Fibroblast of skin of right quadriceps (primary cell): ENCODE measurements at places on chromosomes 13 and 19.

- DNase-seq = no peak
Observed at GRCh38 chr13:50831512-50831911, 12.0 kb downstream of the DLEU7 start.

DNA sequence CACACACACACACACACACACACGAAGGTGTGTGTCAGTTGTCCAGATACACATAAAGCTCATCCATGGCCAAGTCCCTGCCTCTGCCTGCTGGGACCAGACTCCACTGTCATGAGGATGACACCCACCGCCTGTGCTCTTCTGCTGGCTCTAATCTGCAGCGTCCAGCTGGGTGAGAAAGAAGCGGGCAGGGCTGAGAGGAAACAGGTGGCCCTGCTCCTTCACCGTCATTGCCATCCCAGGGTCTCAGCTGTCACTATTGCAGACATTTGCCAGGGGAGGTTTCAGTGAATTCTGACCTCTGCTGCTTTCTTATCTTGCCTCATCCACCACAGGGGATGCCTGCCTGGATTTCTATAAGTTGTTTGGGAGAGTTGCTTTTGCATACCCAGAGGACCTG, 31.4 kb downstream of the SCGB2B2 start:
- no peak for DNase-seq

DNA sequence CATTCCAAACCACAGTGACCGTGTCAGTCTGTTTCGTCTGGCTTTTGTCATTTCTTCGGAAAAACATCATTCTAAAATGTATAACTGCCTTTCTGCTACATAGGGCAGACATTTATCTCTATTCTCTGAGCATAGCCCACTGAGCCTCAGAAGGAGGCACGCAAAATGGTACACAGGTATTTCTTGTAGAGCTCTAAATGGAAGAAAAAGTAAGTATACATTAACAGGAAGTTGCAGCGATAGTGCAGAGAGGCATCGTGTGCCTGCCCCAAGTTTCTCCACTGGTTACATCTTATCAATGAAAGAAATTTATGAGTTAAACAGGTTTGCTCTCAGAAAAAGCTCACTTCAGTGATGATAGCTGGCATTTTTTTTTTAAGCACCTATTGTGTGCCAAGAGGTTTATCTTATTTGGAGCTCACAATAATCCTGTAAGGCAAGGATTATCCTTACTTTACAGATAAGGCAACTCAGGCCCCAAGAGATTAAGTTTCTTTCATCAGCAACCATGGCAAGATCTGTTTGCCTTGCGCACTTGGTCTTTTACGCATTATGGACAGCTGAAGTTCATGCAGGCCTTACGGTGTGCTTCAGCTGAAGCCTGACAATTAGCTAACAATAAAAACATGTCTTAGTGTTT, 1.2 kb upstream of the RCBTB2 start:
- no peak for DNase-seq

DNA sequence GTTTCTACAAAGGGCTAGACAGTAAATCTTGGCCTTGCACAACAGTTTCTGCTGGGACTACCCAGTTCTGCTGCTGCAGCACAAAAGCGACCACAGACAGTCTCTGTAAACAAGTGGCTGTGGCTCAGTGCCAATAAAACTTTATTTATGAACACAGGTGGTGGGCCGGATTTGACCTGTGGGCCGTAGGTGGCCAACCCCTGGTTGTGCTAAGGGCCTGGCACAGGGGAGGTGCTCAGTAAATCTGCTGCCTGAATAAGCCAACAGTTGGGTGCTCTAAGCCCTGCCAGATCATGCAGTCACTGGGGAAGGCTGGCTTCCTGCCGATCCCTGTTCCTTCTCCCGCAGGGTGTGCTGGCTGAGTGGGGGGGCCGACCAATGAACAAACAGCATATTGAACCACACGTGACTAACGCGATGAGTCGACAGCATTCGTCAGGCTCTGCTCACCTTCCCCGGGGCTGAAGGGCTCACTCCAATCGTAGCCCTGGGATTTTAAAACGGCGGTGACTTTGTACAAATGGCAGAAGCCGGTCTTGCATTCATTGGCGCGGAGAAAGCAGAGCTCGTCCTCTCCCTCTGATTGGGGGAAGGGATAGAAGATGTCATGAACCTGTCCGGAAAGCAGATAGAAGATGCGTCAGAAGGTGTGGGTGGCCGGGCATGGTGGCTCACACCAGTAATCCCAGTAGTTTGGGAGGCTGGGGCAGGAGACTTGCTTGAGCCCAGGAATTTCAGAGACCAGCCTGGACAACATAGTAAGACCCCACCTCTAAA, 24.3 kb upstream of the MYDGF start:
- peak; percentile 90 for DNase-seq

- no peak for DNase-seq
Observed at GRCh38 chr19:51036519-51036918, 1.7 kb upstream of the KLK12 start.

DNA sequence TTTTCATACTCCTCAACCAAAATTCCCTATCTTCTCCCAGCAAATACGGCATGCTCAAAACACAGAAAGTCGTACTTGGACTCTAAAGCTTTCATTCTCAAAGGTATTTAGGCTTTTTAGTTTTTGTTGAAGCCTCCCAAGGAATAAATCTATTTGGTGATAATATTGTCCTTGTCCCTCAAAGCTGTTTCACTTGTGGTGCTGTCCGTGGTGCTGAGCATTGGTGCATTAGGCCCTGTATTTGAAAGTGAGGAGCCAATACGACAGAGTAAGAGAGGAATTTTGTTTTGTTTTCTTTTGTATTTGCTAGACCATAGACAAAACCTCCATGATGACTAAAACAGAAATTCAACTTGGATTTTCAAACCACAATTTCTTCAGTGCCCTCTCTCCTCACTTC, 3.2 kb upstream of the LGALS13 start:
- peak; percentile 21 for DNase-seq

- DNase-seq = no peak
Observed at GRCh38 chr19:5352229-5352763, 11.7 kb upstream of the PTPRS start.

DNA sequence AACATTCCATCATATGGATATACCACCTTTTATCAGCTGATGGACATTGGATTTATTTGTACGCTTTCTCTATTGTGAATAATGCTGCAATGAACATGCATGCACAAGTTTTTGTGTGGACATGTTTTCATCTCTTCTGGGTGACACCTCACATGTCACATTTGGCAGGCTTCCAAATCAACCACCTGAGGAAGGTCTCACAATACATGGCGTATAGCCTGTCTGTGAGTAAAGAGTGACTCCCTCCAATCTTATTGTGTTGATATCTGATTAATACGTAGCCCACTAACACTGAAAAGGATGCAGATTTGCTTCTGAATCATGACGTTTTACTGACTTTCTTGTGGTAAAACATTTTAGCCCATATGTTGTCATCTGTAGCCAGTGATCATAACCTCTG, 61.1 kb downstream of the SLC15A1 start:
- no peak for DNase-seq

DNA sequence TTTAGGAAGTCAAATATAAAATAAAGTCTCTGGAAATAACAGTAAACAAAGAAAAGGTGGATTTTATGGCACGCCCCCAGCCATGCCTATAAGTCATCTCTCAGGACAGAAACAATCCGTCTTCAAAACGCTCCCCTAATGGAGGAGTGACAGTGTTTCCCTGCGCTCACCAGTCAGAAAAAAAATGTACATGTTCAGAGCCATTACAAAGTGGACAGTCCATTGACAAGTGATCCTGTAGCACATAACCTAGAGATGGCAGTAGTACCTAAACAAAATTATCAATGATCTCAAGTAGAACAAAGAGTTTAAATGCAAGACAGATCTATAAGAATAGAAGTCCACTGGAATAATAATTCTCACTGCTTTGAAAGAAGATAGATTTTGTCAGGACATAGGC, 891.7 kb upstream of the MIR17HG start:
- DNase-seq = no peak

- no peak for DNase-seq
Observed at GRCh38 chr13:40231751-40232150, 434.7 kb downstream of the FOXO1 start.

- peak; percentile 73 for DNase-seq
Observed at GRCh38 chr13:31207661-31208552, 8.1 kb downstream of the B3GLCT start.

DNA sequence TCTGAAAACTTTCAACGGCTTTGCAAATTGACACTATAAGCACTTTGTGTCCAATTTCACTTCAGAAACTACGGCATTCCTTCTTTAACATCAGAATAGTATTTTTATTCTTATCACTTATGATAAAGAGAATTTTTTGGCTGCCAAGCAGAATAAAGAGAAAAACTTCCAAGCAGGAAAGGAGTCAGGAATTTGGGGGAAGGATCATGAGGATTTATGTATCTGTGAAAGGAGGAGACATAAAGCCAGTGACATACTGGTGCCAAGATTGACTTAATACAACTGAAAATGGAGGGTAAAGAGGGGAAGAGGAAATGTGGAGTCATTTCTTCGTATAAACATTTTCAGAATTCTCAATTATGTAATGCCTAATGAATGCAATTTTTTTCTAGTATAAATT, 94.7 kb downstream of the RBM26 start:
- DNase-seq = peak; percentile 27

- no peak for DNase-seq
Observed at GRCh38 chr13:114149774-114150740, 17.6 kb upstream of the RASA3 start.

- no peak for DNase-seq
Observed at GRCh38 chr19:18646535-18647370, 9.9 kb downstream of the KLHL26 start.

- no peak for DNase-seq
Observed at GRCh38 chr19:29787281-29787680, 24.5 kb upstream of the CCNE1 start.

DNA sequence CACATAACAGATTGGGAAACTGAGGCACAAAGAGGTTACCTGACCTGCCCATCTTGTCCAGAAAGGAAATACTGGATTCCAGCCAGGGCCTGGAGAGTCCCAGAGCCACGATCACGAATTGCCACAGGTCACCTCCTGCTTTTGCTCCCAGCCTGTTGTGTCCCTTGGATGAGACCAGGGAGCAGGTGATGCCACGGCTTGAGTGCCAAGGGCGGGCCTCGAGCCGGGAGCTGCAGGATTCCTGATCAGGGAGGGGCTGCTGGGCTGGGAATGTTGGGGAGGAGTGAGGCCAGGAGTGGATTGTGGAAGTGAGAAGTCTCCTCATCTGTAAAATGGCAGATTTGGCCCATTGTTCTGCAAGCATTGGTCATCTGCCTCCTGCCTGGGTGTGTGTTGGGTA, 29.4 kb downstream of the DNM2 start:
- no peak for DNase-seq

- DNase-seq = peak; percentile 7
Observed at GRCh38 chr13:27578121-27579030, 42.0 kb downstream of the LNX2 start.

- no peak for DNase-seq
Observed at GRCh38 chr13:99390601-99391000, 83.4 kb upstream of the GPR183 start.

- peak; percentile 94 for DNase-seq
Observed at GRCh38 chr13:57629821-57630235, 1.7 kb upstream of the PCDH17 start.

DNA sequence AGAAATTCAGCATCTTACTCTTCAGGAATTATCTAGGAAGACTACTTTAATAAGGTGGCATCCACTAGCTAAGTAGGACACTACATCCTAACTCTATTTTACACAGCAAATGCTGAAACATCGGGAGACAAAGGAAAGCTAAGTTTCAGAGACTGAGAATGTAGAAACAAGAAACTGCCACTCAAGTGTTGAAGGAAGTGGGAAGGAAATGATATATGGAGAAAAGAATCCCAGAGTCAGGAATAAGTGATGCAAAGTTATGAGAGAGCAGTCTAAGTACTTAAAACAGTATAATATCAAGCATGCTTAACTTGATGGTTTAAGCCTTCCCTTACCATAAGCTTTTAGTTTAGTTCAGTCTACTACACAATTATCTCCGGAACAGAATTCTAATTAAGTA, 52.4 kb downstream of the RBM26 start:
- no peak for DNase-seq

- no peak for DNase-seq
Observed at GRCh38 chr19:57382806-57383488, 6.7 kb upstream of the ZNF548 start.

GRCh38 chr19:42281827-42282762, 13.0 kb downstream of the CIC start:
- peak; percentile 69 for DNase-seq

DNA sequence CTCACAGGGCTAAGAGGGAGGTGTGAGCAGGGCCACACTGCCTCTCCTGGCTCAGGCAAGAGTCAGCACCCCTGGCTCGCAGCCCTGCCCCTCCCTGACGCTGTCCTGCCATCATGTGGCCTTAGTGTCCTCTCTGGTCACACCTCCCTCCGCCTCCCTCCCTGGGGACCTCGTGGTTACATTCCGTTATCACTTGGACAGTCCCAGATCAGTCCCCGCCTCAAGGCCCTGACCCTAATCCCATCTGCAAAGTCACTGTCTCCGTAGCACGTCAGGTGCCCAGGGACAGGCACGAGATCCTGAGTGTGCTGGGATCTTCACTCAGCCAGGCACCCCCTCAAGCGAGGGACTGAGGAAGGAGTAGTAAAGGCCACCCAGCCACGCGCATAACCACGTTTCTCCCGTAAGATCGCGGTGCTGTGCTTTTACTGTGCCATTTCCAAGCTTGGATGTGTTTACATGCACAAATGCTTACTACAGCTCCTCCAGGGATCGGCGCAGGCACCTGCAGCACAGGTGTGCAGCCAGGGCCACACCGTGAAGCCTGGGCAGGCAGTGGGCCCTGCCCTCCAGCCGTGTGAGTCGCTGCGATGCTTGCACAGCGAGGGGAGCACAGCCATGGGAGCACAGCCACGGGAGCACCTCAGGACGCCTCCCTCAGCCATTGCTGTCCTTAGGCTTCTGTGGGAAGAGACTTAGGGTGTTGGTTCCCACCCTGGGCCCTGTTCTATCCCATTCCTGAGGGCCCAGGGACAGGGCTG, 10.7 kb upstream of the TMEM255B start:
- no peak for DNase-seq

DNA sequence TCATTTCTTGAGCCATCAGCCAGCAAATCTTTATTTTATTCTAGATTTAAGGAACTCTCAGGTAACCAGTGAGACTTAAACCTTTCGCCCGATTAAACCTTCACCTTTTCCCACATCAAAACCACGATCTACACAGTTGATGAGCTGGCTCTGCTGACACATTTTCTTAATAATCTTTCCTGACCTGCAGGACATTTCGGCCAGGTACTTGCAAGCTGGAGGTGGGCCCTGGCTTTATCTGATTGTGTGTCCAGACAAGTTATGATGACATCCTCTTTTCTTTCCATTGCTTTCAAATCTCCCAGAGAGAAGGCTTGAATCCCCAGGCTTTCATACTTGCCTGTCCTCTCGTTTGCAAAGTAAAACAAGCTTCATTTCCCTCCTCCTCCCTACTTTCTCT, 144.2 kb downstream of the EFNB2 start:
- no peak for DNase-seq

- DNase-seq = peak; percentile 57
Observed at GRCh38 chr19:34224996-34225658, 29.2 kb upstream of the GARRE1 start.
